ENCODE measurements at places on chromosomes 16 and 17.

DNA sequence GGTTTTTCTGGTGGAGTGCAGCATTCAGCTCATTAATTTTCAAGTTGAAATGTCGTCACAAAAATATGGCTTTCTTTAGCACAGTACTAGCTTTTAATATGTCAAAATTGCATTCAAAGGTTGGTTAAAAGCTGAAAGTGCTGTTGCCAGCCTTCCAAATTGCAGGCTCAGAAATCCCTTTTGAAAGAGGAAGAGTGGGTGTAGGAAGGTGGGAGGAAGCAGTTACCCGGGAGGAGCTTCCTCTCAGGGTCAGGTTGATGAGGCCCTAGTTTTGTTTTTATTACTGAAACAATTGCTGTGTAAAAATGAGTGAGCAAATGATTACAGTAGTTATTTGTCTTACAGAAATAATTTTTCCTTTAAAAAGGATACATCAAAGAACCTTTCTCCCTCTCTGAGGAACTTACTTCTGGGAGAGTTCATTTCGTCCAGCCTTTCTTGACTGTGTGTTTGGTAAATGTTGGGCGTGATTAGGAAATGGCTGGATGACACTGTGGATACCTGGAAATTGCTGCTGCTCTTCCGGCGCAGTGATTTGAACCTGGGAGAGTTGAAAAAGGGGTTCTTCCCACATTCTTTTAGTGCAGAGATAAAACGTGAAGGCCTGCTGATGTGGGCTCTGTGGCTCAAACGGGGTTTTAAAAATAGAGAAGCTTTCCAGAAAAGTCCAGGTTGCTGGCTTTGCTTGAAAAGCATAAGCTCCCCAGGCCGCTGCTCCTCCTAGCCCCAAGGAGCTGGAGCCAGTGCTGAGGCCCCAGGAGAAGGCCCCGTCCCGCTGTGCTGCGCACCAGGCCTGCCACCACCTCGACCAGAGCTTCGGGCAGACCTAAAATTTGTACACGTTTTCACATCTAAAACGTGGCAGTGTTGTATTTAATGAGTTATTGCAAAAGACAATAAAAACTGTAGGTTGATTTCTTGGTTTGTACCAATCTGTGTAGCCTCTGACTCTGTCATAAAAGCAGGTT is 41.7 kb downstream of the SEC14L1 start:
- peak; percentile 38 for DNase-seq

- DNase-seq, result no peak
Observed at GRCh38 chr16:6827267-6827666, 505.4 kb upstream of the RBFOX1 start.

DNA sequence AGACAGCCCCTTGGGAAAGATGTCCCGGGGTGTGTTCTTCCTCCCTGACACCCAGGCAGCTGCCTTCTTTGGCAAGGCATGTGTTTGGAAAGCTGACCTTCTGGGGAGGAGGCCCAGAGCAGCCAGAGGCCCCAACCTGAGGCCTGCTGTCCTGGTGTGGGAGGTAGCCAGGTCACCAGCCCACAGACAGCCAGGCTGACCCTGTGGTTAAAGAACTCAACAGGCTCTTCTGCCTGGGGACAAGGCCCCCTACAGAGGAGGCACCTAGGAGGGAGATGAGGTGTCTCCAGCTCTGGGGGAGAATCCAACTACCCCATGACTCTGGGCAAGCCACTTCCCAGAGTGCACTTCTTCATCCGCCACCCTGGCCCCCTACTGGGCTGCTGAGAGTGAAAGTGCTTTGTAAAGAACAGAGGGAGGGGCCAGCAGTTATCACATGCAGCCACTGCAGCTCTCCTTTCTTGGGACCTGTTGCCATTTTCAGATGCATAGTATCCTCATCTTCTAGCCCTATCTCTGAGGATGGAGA is 13.1 kb upstream of the SREBF1 start:
- DNase-seq, result peak; percentile 31

DNA sequence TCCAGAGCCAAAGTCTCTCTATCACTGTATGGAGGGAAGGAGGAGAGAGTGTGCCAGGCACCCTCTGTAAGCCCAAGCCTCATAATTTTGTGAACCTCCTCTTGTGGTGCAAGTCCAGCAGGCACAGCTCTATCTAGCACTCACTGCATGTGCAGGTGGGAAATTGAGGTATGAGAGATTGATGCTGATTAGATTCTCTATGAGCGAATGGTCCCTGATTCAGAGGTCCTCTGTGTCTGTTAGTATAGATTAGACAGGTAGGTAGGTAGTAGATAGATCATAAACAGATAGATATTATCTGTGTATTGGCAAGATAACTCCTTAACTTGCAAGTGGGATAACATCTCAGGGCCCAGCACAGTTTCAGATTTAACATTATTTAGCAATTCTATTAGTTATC is 209.5 kb downstream of the CNTNAP4 start:
- no peak for DNase-seq

DNA sequence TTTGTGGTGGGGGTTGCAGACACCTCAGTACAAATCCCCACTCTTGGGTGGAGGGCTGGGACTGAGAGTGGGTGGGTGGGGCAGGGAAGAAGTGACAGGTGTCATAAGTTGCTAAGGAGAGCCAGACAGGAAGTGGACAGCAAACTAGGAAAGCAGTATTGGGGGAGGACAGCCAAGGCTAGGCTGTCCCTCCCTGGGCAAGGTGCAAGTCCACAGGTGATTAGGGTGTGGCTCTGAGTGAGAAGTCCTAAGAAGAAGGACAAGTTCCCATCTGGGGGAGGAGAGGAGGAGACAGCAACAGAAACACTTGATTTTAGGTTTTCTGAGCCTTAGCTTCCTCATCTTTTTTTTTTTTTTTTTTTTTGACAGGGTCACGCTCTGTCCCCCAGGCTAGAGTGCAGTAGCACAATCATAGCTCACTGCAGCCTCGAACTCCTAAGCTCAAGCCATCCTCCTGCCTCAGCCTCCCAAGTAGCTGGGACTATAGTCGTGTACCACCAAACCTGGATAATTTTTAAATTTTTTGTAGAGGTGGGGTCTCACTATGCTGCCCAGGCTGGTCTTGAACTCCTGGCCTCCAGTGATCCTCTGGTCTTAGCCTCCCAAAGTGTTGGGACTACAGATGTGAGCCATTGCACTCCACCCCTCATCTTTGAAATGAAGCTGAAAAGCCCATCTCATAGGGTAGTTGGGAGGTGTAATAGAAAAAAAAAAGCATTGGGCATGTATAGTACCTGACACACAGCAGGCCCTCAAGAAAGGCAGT is 2.5 kb downstream of the MAPK3 start:
- no peak for DNase-seq
